ENCODE measurements at places on chromosomes 5 and 9. TPM values are rescaled to one million over a fixed set of nuclear protein-coding genes. Genes with fewer than 3 reads are reported as not detected.

GRCh38 chr5:177116631-177117373, 16.8 kb upstream of the NSD1 start:
- DNase-seq: no peak

DNA sequence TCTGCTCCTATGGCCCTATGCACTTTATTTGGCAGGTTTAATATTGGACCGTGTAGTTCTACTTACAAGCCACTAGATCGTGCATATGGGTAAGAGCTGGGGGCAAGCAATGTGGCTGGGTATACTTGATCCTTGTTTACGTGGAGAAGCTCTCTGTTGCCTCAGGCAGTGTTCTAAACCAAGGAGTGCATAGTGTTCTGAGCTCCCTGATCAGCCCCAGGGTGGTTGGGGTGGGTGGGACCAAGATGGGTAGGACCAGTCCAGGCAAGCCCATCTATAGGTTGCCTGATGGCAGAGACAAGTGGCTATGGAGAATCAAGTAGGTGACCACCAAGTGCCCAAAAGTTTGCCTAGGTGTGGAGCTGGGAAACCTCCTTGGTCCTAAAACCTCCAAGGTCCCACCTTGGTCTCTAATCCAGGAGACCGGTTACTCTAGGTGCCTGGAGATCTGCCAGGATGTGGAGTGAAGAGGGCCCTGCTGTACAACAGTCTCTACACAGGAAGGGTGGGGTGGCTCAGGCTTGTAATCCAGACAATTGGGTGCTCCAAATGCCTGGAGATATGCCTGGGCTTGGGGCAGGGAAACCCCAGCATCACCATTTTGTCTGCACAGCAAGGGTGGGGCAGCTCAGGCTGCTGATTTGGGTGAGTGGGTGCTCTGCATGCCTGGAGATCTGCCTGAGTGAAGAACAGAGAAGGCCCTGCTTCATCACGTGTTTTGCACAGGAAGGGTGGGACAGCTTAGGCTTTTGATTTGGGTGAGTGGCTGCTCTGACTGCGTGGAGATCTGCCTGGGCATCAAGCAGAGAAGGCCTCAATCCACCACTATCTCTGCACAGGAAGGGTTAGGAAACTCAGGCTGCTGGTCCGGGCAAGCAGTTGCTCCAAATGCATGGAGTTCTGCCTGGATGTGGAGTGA, 659.8 kb downstream of the TLE4 start:
- DNase-seq: no peak

GRCh38 chr9:19104515-19105282, 2.0 kb upstream of the HAUS6 start:
- no peak for DNase-seq

DNA sequence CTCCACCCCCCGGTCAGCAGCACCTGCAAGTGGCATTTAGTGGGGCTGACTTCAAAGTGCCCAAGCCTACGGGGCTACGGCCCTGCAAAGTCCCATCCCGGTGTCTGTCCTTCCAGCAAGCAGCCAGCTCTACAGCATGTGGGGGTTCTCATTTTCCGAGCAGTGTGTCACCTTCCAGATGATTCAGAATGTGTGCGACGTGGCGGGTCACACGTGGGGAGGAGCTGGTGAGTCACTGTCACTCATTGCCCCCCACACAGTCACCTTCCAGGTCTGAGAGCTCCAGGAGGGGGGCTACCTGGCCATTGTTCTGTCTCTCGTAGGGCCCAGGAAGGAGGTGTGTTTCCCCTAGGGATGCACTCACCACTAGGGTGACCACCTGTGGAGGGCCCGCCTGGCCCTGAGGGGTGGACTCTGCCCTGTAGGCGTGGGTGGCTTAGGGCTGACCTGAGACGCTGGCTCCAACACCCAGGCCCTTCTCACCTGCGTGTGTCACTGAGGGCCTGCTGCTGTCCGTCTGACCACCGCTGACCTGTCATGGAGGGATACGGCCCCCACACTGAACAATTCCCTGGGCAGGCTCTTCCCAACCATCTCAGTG, 70.2 kb downstream of the SEMA4D start:
- no peak for DNase-seq

KLF9 gene
- polyA plus RNA-seq: 2.0 TPM
